GM06990 (cell line): ENCODE measurements at places on chromosomes 1 and 21.

DNA sequence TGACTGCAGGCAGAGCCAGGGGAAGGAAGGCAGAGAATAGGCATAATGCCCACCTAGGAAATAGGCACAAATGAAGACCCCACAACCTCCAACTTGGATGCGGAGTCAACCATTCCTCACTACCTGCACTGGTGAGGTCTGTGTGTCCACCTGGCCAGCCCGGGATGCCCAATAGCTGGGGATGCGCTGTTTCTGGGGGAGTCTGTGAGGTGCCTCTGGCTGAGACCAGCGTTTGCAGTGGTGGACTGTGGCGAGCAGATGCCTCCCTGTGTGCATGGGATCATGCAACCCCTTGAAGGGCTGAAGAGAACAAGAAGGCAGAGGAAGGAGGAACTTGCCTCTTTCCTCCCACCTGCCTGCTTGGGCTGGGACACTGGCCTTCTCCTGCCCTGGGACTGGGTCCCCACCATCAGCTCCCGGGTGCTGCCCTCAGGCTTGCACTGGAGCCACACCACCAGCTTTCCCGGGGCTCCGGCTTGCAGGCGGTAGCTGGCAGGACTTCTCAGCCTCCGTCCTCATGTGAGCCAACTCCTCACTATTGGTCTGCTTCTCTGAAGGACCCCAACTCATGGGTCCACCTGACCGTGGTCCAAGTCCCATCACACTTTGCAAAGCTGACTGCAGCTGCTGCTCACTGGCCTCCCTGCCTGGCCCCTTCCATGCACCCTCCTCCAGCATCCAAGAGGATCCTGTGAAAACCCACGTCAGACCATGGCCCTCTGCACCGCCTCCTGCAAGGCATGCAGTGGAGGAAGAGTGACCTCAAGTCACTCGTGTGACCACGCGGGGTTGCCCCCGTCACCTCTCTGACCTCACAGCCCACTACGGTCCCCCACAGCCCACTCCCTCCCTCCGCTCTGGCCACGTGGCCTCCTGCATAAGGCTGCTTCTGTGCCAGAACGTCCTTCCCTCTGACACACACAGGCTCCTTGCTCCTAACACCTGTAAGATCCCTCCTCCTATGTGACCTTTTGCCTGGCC lies 2.7 kb upstream of the PDE9A start:
- no peak for DNase-seq

DNA sequence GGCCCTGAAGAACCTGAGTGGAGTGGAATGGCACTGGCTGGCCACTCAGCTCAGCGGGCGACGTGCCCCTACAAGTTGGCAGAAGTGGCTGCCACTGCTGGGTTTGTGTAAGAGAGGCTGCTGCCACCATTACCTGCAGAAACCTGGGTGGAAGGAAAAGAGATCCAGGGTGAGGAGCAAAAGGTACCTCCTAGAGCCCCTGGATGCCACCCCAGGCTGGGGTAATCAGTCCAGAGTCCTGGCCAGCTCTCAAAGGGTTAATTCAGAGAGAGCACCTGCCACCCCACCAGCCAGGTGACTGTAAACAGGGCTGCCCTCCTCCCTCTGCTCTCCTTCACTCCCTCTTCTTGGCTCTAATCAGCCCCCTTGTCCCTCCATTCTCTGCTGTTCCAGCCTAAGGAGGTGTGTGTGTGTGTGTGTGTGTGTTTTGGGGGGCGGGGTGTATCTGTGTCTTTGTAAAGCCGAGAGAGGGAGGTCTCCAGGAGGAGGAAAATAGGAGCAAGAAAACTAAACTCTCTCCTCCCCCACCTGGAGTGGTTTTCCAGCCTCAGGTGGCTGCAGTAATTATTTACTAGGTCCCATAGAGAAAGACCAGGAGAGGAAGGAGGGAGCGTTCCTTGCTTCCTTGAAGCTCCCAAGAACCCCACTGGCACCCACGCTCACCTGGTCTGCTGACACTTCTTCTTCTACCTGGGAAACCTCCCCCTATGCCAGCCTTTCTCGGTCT lies 12.6 kb downstream of the TRIM46 start:
- no peak for DNase-seq

DNA sequence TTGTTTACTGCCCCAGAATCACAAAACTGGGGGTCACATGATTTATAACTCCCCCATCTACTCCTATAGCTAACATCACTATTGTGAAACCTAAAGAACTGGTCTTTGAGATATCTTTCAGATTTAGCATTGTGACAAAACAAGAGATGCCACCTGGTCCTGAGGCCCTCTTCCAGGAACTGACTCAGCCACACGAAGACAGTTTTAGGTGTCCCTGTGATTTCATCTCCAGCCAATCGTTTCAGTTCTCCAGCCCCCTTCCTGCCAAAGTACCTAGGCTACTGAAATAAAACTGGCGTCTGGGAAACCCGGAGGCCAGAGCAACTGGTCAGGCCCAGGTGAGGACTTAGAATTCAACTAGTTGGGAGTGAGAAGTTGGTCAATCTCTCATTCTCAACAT lies 36.6 kb downstream of the TBX19 start:
- no peak for DNase-seq

DNA sequence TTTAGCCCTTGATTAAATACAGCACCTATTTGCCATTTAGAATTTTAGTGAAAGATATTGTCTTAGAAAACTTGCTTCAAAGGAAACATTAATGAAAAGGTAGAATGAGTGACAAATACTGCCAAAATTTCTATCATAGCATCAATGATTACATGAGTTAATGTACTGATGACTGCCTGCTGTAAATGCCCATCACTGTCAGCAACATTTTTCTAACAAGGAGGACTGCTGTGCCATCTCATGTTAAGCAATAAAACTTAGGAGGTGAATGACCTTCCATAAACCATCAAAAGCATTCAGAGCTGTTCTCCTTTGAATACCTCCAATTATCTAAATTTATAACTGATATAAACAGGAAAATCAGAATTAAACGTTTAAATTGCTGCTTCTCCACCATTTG lies 54.3 kb downstream of the GRIK1 start:
- no peak for DNase-seq

DNA sequence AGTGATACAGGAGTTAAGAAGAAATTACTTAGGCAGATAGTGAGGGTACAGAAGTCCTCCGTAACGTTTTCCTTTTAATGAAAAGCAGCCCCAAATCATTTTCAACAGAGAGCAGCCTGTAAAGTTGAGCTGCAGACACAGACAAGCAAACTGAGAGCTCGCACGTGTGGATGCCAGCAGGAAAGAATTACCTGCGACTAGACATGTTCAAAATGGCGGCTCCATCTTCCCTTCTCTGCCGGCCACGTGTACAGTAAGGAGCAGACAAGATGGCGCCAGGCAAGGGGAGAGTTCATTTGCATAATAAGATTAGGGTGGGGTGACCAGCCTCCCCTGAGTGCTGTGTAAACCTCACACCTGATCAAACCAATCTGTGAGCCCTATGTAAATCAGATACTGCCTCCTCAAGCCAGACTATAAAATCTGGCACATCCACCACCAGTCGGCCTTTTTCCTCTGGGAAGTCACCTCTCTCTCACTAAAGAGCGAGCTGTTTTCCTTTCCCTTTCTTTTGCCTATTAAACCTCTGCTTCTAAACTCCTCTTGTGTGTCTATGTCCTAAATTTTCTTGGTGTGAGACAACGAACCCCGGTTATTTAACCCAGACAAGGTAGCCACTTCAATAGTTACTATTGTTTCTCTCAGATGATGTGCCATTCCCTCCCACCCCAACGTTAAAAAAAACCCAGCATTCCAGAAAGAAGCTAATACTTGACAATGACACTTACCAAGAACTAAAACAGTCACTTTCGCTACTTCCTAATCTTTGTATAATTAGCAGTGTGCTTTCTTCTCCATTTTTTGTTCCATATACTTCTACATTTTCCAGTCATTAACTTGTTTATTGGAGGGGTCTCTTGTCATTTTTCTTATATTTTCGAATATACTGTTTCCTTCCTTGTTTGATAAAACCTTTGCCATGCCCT lies 27.4 kb downstream of the DUSP10 start:
- DNase-seq, result no peak

DNA sequence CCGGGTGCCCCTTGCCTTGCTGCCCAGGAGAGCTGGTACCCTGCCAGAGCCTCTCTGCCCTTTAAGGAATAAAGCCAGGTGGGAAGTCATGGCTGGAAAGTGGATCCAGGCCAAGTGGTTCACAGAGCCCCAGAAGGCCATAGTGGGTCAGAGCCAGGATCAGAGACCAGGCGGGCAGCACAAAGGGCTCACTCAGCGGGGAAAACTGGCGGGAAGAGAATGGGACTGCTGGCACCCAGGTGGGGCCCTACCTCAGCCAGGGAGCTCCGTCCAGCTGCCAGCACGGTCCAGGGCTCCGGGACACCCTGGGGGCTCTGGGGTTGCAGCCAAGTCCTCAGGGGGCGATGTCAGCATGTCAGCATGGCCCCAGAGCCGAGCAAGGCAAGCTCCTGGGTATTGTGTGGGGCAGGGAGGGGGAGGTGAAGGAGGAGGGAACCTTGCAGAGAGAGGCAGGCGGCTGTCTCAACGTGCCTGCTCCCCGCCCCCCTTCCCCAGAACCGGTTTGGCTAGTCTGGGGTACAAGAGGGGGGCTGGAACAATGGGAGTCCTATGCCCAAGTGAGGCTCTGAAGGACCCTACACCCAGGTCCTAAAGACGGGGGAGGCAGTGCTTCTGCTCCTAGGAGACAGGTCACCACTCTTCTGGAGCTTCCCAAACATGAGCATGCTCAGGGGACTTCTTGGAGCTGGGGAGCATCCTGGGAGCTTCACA lies at the start of gene ARHGEF19:
ARHGEF19 (minus strand) TSS at position 402 of the 711 bp plus-strand sequence. CDS start 3,598 bp downstream, outside the sequence.
- no peak for DNase-seq

GRCh38 chr1:21668232-21668950 lies 766 bp downstream of the RAP1GAP start:
- DNase-seq, result no peak

DNA sequence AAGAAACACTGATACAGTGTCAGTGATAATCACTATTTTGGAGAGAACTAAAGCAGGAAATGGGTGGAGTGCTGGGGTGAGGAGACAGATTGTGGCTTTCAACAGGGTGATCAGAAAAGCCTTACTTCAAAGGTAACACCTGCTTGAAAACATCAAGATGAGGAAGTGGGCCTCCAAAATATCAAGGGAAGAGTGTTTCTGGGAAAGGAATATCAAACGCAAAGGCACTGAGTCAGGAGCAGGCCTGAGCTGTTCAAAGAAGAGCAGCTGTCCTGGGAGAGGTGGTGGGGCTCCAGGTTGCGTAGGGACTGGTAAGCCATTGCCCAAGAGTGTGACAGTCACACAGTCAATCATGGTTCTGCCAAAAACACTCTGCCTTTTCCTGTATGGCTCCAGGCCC lies 47.1 kb upstream of the ATP1A1 start:
- peak; percentile 2 for DNase-seq
